ENCODE measurements at places on chromosomes 13 and 19.

GRCh38 chr19:20247016-20247683, 80.1 kb downstream of the ZNF486 start:
- no peak for DNase-seq

- DNase-seq = peak; percentile 98
These were observed 6.6 kb upstream of the BCL3 start for GRCh38 chr19:44741841-44742329.

DNA sequence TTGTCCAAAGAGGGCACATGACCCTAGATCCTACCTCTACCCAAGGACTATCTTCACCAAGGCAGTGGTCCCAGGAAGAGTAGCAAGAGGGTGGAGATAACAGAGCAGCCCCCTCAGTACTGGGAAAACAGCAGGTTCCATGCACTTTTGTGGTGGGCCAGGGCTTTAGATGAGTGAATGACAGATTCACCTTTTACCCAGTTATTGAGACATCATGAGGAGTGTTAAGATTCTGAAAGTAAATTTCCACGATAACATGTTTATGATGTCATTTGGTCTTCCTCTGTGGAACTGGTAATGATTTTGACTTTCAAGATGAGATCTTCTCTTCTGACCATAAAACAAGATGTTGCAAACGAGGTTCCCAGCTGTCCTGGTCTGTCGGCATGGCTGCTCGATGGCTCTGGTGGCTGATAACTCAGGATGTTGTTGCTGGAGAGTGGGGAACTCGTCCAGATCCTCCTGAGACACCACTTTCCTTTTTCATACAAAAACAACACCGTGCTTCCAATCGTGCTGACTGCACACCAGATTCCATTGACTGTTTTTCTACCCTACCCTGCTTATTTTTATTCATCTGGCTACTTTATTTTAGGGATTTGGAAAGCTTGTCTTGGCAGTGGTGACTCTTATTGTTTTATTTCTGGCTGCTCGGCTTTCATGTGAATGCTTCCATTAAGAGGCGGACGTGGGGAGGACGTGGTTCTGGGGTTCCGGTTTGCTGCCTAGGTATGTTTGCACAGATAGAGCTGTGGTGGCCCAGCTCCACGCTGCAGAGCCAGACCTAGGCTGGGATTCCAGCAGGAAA, 88.5 kb downstream of the LRCH1 start:
- DNase-seq = no peak

DNA sequence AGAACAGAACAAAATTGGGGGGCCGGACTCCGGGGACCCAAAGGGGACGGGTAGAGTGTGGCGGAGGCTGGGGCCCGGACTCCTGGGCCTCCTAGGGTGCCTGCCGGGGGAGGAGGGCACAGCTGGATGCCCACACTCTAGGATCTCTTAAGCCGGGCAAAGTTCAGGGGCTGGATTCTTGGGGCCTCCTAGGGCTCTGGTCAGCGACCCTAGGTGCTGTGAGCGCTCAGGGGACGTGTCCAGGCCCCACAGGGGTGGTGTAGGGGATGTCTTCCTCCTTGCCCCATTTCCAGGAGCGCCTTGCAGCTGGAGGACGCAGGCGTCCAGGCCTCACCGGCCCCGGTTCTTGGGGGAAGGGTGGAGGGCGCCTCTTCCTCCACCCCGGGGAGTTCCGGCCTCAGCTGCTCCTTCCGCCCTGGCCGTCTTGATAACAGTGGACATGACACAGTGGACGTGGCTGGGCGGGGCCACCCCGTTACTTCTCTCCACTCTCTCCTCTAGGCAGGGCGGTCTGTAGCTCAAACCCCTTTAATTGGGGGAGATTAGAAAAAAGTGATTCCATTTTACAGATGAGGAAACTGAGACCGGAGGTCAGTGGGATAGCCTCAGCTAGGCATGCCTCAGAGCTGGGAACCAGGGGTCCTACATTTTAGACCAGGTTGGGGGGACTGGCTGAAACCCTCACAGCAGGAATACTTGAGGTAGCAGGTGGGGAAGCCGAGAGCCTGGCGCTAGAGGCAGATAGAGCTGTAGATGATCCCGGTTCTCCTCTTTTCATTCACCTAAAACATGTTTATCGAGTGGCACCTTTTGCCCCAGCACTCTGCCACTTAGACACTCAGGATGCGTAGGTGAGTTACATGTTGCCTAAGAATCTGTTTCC, 705 bp downstream of the STXBP2 start:
- DNase-seq = no peak

DNA sequence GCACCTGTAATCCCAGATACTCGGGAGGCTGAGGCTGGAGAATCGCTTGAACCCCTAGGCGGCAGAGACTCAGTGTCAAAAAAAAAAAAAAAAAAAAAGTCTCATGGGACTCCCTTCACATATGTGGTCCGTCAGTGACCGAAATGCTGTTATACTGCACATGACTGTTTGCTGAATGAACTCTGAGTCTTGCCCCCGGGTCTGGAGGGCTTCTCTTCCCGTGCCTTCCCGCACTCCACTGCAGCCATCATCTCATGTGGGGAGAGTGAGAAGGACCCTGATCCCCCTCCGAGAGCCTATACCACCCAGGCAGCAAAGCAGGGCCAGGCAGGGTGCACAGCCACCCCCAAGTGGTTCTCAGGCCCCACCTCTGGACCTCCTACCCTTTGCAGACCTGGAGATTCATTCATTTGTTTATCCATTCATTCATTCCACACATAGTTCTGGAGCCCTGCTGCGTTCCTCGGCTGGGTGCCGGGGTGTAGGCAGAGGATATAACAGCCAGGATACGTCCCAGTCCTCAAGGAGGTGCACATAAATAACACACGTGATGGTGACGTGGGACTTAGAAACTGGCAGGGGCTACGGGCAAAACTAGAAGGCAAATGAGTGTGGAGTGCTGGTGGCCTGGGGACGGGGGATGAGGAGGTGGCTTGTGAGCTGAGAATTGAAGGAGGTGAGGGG, 14.2 kb downstream of the NDUFA11 start:
- no peak for DNase-seq

DNA sequence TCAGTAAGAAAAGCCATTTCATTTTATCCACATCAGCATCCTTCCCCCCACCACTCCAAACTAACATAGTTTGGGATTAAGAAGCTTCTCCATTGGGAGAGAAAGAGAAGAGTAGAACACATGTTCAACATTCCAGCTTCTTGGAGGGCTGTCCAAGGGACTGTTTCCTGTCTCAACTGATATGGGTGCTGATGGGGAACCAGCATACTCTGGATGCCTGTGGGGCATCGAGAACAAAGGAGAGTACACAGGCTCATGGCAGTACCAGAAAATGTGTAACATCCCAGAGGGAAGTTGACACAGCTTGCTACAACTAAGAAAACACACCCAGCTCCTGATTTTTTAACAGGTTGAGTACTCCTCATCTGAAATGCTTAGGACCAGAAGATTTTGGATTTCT, 24.7 kb downstream of the SUCLA2 start:
- no peak for DNase-seq

- DNase-seq = no peak
These were observed 299.7 kb downstream of the TEX29 start for GRCh38 chr13:111620166-111620565.

DNA sequence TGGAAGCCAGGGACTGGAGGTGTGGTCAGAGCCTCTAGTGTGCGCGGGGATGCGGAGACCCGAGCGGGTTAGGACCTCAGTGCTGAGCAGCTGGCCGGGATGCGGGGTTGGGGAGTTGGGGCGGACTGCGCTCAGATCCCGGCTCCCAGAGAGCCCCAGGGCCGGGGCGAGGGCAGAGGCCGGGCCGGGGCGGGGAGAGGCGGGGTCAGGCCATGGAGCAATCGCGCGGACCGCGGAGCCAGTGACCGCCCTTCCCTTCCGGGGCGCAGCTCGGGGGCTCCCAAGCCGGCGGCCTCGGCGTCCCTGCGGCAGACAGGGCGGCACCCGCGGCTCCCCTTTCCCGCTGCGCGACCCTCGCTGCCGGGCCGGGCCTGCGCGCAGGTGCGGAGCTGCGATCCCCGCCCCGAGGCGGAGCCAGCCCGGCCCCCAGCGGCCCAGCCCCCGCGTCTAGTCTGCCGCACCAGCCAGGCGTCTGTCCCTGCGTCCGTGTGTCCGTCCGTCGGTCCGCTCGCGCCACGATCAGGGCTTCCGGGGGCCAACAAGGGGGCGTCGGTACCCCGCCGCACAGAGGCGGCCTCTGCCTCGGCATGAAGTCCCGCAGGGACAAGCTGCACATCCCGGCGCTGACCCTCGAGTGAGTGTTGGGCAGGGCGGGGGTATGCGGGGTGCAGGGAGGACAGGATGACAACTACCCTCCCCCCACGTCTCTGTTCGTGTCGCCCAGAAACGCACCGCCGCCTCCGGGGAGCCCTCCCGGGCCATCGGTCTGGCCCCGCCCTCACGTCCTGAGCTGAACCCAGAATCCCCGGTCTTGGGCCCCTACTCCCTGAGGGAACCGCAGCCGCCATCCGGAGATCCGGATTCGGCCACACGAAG, 12.4 kb downstream of the MAST3 start:
- no peak for DNase-seq

GRCh38 chr19:43763473-43763939, 8.7 kb upstream of the SMG9 start:
- DNase-seq = no peak

DNA sequence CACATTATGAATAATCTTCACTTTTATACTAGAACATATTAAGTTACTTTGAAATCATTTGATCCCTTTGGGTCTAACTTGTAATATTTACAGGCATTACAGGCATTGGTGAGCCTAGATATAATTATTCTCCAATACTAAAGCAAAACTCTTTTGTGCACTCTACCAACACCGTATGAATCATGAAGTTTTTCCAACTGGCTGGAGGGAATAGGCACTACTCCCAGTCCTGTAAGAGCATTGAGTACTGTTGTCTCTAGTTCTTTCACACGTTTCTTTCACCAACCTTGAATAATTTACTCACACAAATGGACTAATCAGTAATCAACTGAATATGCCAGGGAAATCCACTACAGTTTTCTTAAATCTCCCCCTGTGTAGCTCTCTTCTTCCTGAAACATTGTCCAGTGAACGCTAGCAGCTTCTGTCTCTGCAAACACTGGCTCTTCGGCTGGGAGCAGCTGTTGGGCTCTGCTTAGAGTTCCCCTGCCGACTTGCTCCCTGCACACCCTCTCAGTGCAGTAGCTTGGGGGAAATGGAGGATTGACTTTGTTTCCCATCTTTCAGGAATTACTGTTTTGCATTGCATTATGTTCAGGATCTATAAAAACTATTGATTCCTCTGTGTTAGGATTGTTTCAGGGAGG, 476.7 kb downstream of the RFC3 start:
- peak; percentile 49 for DNase-seq

GRCh38 chr13:42788601-42789000, 7.2 kb downstream of the FAM216B start:
- no peak for DNase-seq

DNA sequence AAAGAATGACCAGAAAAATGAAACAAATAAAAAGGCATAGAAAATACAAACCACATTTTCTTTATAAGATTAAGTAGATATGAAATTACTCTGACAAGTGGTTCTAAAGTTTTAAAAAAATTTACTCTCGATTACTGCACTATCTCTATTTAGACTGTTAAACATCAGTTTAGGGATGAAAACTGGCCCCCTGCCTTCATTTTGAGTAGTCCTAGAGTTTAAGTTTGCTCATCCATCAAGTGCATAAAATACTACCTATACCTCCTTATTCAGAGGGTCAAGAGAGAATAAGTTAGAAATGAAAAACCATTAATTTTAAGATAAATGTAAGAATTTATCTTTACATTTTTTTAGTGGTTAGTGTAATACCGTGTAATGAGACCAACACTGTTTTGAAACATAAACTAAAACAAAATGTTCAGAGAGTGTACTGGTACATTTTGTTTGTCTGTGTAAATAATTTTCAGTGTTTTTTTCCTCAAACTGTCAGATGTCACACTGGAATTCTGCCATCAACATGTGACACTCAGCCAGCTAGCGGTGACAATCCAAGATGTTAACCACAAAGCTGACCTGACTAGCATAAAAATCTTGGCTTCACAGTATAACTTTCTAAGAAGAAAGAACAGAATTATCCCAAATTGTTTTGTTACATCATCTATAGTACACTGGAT, 184.8 kb upstream of the PCDH20 start:
- DNase-seq = no peak

- no peak for DNase-seq
These were observed 526.9 kb downstream of the MYO16 start for GRCh38 chr13:109156181-109156935.

DNA sequence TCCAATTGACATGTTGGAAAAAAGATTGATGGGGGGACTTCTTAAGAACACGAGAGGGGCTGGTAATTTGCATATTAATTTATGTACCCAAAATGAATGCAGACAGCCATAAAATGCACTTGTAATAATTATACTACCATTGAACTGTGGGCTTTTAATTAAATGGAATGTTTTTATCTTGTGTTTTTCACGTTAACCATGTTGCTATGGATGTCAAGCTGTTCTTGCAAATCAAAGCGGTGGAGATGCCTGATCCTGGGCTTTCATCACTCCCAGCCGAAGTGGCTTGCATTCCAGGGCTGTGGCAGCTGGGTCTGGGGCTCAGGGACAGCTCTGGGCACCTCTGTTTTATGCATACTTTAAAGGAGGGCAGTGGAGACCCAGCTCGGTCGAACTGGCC, 179.4 kb upstream of the TMTC4 start:
- no peak for DNase-seq

GRCh38 chr19:873084-873483, 13.6 kb downstream of the CFD start:
- DNase-seq = no peak

DNA sequence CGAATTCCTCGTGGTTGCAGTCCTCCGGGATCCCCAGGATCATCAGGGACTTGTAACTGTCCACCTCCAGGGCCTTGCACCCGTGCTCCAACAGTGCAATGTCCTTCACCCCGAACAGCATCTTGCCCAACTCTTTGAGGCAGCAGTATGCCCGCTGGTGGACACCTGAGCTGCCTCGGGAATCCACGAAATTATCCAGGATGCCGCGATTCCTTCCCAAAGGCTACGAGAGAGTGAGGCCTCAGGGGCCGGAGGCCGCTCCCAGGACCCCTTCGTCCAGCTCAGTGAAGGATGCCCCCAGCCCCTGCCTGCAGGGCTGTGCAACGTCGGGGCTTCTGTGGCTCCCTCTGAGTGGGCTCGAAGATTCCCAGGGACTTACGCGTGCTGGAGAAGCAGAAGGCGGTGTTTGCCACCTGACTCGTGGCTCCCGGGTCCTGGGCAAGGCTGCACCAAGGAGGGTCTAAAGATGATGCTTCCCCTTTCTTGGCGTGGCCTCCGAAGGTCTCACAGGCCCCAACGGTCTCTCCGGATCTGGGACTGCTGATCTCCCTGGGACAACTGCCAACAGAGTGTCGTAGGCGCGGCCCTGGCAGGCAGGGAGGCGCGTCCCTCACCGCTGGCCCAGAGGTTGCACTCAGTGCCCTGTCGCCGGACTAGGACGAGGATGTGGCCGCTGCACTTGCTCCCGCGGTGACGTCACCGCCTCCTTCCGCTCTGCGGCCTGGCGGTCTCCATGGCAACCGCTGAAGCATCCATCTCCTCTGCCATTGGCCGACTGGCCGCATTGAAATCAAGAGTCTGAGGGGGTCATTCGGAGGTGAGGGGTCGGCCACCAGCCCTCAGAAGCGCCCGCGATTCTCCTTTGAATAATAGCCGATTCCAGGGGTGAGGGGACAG, at the start of gene PNMA8C:
TSS of gene PNMA8C (minus strand) at position 698 of the 897 bp plus-strand sequence. CDS start at position 121, 577 bp downstream.
- no peak for DNase-seq
